ENCODE measurements at places on chromosomes 6 and 20.

DNA sequence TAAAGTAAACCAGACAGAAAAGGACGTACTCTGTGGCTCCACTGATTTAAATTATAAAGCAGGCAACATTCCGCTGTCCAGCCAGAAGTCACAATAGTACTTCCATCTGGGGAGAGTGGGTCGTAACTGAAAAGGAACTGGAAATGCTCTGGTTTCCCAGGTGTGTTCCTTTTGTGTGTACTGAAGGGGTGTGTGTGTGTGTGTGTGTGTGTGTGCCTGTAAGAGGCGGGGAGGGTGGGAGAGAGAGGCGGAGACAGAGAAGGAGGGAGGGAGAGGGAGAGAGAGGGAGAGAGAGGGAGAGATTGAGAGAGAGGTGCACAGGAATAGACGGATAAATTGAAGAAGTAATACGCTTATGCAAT lies 178.4 kb upstream of the ZNF184 start:
- DNase-seq: peak; percentile 49

- no peak for DNase-seq
Measured at GRCh38 chr20:19802099-19802491, 44.0 kb downstream of the RIN2 start.

- DNase-seq: peak; percentile 54
Measured at GRCh38 chr20:51565298-51566144, 23.0 kb upstream of the NFATC2 start.

DNA sequence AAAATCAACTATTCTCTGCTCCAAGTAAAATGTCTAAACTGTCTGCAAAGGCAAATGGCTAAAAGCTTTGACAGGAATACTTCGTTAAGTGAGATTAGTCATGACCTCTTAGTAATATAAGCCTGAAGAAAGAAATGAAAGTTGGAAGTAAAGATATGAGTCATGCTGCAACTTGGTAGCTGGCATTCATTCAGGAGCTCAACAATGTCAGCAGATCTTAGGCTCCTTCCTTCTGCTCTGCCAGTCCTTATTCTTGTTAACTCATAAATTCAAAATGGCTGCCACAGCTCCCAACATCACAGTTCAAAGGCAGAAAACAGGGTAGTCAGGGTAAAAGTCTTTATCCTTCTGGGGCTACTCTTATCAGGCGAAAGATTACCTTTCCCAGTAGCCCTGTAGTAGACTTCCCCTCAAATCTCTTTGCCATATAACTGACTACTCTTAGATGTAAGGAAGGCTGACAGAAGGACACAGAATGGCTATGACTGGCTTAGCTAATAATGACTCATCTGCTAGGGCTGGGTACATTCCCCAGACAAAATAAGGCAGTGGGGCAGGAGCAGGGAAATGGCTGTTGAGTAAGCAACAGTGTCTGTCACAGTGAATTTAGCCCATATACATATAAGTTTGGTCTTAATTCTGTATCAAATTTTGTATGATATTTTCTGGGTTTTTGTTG lies 24.4 kb upstream of the C6orf62 start:
- DNase-seq: peak; percentile 95

DNA sequence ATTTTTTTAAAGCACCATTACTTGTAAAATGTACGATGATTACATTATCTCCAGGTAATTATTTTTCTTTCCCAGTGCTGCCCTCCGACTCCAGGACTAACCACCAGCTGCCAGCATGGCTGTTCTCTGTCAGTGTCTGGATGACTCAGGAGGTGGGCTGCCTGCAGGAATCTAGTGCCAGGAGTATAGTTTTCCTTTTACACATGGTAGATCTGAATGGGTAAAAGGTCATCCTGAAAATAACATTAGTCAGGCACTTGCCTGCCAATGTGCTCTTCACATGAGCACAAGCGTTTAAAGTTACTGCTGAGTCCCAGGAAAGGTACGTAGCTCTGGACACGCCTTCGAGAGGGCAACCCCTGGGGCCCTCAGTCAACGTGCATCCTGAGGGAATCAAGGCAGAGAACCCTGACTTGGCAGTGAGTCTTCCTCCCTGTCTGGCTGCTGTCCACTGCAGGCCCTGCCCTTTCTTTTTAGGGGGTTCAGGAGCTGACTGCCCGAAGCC lies 2.4 kb downstream of the DYNLT1 start:
- peak; percentile 87 for DNase-seq

GRCh38 chr6:90045535-90045934 lies 151.3 kb downstream of the GJA10 start:
- no peak for DNase-seq

- DNase-seq: no peak
Measured at GRCh38 chr6:118869350-118869749, 24.6 kb upstream of the ASF1A start.

- DNase-seq: no peak
Measured at GRCh38 chr20:32510601-32511357, 74.4 kb downstream of the NOL4L start.

DNA sequence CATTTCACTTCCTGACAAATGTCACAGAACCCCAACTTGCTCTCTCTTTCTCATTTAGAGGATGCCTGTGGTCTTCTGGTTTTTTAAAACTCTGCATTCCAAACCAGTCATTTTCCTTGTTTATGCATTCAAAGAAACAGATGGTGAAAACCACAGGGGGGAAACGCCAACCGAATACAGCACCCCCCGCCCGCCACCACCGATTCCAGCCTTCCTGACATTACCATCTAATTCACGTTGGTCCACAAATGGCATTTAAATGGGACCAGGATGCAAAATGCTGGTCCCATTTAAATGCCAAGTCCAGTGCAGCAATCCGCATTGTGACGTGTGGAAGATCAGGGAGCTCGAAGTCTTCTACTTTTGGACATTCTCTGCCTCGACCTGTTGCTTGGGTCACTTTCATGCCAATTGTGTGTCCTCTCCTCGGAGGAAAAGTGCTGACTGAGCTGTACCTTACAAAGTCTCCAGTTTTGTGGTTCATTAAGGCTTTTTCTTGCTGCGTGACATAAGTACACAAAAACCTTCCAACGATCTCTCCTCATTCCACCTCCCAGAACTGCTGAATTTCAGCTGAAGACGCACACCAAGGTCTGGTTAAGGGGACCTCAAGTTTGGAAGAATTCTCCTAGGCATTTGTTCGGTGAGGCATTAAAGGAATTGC lies 35.8 kb downstream of the NEDD9 start:
- DNase-seq: peak; percentile 63

GRCh38 chr20:36644032-36644705 lies 1.8 kb downstream of the SLA2 start:
- DNase-seq: no peak

DNA sequence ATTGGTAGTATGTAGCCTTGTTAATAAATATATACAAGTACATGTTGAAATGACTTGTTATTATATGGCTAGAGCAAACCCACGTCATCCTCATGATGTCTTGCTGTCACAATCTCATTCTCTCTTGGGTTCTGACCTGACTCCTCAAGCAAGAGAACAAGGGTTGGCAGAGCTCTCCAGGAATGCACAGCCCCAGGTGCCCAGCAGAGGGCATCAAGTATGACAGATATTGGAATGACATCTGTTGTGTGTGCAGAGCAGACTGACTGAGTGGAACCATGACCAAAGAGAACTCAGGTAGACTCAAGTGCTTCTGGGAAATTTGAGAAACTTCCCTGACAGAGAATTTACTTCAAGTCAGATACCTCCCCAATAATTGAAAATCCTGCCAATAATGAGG lies 90.6 kb downstream of the PAX1 start:
- no peak for DNase-seq

- no peak for DNase-seq
Measured at GRCh38 chr20:5675103-5676091, 74.8 kb upstream of the SHLD1 start.

GRCh38 chr6:70371454-70372105 lies 41.7 kb upstream of the FAM135A start:
- DNase-seq: peak; percentile 49

DNA sequence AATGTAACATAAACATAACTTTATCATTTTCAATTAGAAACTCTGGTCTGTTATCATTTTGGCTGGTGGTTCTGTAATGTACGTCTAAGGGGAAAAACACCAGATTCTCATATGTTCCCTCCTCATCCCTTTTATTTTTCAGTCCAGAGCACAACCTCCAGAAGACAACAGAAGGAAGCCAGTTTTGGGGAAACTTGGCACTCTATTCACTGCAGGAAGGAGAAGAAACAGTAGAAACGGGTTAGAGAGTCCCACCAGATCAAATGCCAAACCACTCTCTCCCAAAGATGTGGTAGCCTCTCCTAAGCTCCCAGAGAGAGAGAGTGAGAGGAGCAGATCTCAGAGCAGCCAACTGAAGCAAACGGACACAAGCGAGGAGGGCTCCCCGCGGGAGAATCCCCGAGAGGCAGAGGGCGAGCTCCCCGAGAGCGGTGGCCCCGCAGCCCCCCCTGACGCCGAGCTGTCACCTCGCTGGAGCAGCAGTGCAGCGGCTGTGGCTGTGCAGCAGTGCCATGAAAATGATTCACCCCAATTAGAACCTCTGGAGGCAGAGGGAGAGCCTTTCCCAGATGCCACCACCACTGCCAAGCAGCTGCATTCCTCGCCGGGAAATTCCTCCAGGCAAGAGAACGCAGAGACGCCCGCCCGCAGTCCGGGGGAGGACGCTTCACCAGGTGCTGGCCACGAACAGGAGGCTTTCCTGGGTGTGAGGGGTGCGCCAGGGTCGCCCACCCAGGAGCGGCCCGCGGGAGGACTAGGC lies 117.8 kb downstream of the RTN4IP1 start:
- peak; percentile 83 for DNase-seq

DNA sequence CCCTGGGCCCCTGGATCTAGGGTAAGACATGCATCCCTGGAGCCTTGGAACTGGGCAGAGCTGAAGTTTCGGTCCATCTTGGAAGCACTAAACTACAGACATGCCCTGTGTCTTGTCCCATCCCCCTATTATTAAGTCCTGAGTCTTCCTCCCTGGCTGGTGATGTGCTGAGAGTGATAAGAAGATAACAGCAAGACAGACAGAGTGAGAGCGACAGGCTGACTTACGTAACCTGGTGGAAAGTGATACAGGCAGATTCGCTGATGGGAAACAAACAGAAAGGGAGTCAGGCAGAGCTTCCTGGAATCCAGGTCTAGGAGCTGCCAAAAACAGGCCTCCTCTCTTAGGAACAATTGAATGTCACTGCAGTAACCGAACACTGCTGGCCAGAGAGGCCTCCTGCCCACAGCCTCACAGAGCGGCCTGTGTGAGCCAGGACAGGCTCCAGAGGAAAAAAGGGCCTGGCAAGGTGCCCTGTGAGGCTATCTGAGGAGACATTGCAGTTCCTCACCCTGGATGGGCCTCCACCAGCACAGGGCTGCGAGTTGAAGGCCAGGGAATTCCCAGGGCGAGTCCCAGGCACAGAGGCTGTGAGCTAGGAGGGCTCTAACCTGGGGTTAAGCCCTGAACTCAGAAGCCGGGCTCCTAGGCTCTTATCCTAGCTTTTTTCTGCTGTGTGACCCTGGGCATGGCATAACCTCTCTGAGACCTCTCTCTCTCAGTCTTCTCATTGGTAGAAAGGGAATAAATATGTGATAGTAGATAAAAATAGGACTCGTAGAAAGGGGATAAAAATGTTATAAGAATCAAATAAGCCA lies 34.2 kb upstream of the B4GALT5 start:
- DNase-seq: peak; percentile 10

- no peak for DNase-seq
Measured at GRCh38 chr6:128899341-128900050, 16.6 kb downstream of the LAMA2 start.

DNA sequence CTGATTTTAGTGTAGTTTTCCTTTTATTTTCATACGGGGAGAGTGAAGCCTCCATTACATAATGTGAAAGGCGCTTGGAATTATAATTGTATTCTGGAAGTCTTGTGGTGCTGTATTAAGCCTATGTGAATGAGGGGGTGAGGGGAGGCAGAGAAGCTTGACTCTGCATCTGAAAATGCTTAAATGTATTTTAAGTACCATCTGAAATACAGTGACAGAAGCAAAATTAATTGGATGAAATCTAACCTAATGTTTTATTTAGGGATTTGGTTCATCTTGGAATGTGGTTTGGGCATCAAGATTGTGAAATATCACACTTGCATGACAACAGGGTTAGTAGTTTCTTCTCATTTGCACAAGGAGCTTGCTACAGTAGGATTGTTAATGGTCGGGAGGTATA lies 41.2 kb downstream of the TMEM200A start:
- DNase-seq: no peak

DNA sequence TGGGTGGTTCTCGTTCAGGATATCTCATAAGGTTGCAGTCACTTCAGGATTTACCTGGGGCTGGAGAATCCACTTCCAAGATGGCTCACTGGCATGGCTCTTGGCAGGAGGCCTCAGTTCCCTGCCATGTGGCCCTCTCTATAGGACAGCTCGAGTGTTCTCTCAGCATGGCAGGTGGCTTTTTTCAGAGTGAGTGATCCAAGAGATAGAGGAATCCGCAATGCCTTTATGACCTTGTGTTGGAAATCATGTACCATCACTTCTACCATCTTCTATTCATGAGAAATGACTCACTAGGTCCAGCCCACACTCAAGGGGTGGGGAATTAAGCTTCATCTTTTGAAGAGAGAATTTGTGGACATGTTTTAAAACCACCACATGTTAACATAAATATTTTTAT lies 37.8 kb downstream of the PPP1R16B start:
- DNase-seq: no peak

GRCh38 chr6:47195011-47195650 lies 114.6 kb downstream of the TNFRSF21 start:
- peak; percentile 27 for DNase-seq

DNA sequence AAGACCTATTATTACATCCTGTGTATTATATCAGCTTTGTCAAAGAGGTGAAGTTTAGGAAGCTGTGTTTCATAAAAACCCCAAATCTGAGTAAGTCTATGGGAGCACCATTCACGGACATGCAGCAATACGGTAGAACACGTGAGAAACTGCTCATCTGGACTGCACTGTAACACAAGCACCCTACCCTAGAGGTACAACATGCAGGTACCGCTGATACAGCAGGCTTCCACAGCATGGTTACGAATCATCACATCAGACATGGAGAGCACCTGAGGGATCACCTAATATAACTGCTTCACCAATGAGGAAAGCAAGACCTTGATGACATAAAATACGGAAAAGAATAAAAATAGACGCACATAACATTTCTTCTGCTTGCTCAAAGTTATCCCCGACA lies 96.7 kb downstream of the GMDS start:
- DNase-seq: no peak

GRCh38 chr6:109309917-109310316 lies 72.3 kb downstream of the CD164 start:
- no peak for DNase-seq

DNA sequence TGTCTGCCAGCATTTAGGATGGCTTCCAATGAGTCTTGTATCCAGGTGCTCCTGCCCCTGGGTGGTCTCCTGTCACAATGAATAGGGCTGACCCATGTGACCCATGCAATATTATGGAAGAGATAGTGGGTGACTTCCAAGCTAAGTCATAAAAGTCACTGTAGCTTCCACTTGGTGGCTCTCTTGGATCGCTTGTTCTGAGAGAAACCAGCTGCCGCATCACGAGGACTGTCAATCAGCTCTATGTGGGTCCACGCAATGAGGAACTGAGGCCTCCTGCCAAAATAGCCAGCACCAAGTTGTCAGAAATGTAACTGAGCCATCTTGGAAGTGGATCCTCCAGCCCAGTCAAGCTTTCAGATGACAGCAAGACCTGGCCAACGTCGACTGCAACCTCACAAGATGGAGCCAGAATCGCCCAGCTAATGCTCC lies 14.9 kb upstream of the MATN4 start:
- peak; percentile 56 for DNase-seq
